ENCODE measurements at places on chromosomes 6 and 20.

DNA sequence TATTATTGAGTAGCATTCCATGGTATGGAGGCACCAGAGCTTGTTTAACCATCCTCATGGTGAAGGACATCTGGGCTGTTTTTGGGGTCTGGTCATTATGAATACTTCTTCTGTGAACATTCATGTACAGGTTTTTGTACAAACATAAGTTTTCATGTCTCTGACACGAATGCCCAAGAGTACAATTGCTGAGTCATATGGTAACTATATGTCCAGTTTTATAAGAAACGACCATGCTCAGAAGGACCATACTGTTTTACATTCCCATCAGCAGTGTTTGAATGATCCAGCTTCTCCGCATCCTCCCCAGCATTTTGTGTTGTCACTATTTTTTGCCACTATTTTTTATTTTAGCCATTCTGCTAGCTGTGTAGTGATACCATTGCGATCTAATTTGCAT is 188.6 kb downstream of the KHDC1L start:
- DNase-seq, result no peak

DNA sequence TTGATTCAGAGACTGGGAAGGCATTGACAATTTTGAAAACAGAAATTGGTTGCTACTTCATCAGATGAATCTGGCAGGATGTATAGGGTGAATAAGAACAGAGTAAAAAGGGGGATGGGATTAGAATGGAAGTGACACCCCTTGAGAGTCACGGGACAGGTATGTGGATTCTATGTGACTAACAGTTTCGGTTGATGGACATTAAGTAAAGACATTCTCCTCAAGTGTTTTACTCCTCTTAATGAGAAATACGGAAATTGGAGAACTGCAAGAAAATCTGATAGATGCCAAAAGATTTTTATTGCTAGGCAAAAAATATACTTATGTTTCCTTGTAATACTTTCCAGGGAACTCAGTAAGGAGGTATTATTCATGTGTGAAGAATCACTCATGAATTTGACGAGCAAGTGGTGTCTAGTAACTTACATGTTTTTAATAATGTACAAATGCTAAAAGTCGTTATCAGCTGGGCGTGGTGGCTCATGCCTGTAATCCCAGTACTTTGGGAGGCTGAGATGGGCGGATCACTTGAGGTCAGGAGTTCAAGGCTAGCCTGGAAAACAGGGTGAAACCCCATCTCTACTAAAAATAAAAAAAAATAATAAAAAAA is 135.8 kb downstream of the KIF16B start:
- DNase-seq, result no peak

DNA sequence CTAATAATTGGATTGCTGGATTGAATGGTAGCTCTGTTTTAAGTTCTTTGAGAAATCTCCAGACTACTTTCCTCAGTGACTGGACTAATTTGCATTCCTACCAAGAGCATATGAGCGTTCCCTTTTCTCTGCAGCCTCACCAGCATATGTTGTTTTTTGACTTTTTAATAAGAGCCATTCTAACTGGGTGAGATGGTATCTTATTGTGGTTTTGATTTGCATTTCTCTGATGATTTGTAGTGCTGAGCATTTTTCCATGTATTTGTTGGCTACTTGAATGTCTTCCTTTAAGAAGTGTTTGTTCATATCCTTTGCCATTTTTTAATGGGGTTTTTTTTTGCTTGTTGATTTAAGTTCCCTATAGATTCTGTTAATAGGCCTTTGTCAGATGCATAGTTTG is 94.7 kb upstream of the AHI1 start:
- no peak for DNase-seq

DNA sequence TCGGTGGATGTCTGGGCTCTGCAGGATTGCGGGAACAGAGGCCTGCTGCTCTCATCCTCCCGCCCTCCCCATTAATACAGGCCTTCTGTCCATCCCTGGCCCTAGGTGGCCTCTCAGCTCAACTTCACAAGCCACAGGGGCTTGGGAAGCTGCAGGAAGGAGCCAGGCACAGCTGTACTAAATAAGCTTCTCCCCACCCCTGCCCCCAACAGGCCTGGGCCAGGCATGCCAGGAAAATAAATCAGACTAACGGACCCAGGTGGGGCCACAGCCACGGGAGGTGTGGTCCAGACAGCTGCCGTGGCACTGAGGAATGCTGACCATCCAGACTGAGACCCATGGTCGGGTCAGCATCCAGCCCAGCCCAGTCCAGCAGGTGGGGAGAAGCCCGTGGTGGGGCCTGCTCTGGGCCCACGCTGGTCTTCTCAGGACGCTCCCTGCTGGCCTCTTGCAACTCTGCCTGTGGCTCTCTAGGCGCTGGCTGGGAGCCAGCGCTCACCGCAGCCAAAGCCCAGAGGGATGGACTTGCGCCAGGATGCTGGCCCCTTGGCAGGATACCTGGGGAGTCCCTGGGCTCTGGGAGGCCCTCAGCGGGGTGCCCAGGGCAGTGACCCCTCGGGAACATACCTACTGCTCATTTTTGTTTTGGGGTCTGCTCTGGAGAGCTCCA is 8.6 kb upstream of the YTHDF1 start:
- DNase-seq, result no peak

DNA sequence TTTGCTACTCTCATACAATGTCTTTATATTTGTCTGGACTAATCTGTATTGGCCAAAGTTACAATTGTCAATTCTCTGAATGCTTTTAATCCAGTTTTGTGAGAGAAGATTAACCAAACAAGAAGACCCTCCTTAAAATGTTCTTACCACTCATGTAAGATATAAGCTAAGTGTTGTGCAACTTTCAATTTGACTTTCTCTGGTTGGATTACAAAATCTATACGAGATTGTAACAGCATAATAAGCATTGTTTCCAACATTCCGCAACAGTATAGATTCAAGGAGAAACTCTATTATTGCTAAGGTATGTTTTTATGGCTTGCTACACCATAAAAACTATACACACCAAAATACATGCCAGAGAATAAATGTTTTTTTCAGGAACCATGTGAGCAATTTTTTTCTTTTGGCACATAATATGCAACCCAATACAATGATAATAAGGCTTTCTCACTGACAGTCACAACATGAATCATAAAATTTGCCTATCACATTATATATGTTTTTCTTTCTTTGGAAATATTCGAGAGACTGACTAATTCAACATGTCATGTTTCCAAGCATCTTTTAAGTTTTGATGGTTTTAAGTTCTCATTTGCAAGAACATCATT is 12.2 kb upstream of the TRPC4AP start:
- DNase-seq, result no peak

- DNase-seq, result no peak
Measured at GRCh38 chr6:156925718-156926607, 148.8 kb downstream of the ARID1B start.

- DNase-seq, result no peak
Measured at GRCh38 chr20:44460795-44461141, 14.9 kb upstream of the TTPAL start.

- DNase-seq, result peak; percentile 52
Measured at GRCh38 chr6:52595796-52596130, 18.9 kb upstream of the TRAM2 start.

DNA sequence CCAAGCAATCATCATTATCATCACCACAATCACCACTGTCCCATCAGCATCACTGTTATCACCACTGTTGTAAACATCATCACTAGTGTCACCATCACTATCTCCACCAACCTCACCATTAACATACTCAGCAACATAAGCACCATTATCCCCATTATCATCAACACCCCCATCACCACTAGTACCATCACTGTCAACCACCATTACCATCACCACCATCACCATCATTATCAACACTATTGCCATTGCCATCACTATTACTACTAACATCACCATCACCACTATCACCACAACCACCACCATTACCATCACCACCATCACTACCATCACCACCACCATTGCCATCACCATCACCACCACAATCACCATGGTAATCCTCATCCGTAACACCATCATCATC is 19.5 kb downstream of the CST4 start:
- no peak for DNase-seq

GRCh38 chr6:23316931-23317330 is 747.6 kb downstream of the HDGFL1 start:
- no peak for DNase-seq

DNA sequence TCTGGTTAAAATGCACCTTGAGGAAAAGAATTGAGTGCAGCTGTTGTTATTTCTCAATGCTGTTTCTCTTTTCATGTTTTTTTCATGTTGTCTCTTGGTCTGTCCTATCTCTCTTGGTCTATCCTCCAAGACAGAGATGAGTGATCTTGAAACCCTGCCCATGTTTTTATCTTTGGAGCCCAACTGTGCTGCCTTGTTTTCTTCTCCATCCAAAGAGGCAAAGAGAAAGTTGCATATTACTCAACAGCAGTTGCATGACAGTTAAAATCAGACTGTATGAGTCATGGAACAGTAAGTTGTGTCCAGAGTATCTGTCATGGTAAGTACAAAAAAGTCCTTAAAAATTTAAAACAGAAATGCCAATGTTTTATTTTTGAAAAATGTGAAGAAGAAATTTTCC is 26.2 kb downstream of the BCAS1 start:
- DNase-seq, result peak; percentile 61

- peak; percentile 71 for DNase-seq
Measured at GRCh38 chr20:38863024-38863851, 57.7 kb downstream of the PPP1R16B start.

Data from GM06990 (cell line).